ENCODE measurements at places on chromosomes 7 and 10.

DNA sequence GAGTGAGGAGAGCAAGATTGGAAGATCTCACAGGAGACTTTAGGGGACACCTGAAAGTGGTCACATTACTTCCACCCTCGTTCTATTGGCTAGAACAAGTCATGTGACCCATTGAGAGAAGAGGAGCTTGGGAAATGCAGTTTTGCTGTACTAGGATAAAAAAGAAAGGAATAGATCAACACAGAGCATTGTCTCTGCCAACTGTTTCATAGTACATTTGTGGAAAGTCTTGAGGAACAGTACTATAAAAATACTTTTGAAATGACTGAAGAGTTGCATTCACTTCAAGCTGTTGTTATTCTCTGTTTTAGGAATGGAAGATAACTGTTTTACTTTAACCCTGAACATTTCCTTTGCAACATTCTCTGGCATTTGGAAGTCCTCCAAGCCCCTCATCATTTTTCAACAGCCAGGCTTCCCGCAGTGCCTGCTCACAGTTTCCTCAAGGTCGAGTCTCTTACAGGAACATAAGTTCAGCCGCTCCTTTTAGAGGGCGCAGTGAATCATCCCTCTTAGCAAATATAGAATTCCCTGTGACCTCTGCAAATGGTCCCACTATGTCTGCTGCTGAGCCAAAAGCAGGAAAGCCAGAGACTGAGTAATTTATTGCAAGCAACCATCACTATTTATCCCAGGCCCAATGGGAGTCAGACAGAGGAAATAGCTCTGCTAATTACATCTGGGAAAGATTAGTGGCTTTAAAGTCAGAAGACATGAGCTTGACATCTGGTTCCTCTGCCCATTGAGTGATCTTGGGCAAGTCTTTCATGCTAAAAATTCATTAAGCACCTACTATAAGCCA is 40.7 kb downstream of the MRPL32 start:
- DNase-seq = peak; percentile 93

GRCh38 chr10:54587971-54588370 is 213.1 kb downstream of the PCDH15 start:
- no peak for DNase-seq

GRCh38 chr7:18013936-18014335 is 13.7 kb downstream of the PRPS1L1 start:
- DNase-seq = peak; percentile 82

DNA sequence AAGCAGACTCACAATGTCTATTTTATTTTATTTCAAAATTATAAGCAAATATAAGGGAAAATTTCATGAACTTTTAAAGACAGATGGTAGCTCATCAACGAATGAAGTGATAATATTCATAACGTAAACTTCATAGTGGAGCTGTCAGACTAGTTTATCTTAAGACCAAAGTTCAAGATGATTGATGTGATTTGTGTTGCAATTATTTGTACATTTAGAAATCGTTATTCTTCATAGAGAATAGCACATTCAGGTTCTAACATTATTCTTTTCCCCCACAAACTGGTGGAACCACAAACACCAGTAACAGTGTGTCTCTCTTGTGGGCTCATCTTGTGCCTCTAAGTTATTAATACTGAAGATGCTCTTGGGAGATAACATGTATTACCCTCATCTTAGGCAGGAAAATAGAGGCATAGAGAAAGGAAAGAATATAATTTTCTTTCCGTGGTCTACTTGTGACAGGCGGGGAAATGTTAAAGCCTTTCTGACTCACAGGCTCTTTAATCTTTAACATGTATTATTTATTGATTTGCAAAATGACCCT is 37.0 kb downstream of the CCSER2 start:
- DNase-seq = no peak

DNA sequence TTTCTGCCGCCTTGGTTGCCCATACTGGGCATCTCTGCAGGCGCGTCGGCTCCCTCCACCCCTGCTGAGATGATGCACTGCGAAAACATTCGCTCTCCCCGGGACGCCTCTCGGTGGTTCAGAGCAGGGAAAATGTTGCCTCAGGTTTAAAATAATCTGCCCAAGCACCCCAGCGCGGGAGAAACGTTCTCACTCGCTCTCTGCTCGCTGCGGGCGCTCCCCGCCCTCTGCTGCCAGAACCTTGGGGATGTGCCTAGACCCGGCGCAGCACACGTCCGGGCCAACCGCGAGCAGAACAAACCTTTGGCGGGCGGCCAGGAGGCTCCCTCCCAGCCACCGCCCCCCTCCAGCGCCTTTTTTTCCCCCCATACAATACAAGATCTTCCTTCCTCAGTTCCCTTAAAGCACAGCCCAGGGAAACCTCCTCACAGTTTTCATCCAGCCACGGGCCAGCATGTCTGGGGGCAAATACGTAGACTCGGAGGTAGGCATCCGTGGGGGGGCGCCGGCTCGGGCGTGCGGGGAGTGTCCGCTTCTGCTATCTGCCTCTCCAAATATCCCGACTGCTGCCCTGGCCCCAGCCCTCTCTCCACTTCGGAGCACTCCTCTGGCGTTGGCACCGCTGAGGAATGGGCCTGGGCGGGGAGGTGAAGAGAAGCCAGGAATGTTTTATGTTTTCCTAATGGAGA is at the start of gene CAV1:
Gene CAV1 (plus strand): TSS at position 428 of the 689 bp plus-strand sequence. CDS start 27 bp downstream, at position 455.
- DNase-seq = peak; percentile 98

- DNase-seq = no peak
These were observed 553 bp downstream of the DNAJC30 start for GRCh38 chr7:73682745-73683055.

GRCh38 chr10:95579835-95580535 is 18.8 kb upstream of the SORBS1 start:
- DNase-seq = no peak

GRCh38 chr7:92655346-92655884 is 65.2 kb upstream of the FAM133B start:
- no peak for DNase-seq

GRCh38 chr7:150756166-150756565 is 18.9 kb downstream of the GIMAP5 start:
- no peak for DNase-seq

DNA sequence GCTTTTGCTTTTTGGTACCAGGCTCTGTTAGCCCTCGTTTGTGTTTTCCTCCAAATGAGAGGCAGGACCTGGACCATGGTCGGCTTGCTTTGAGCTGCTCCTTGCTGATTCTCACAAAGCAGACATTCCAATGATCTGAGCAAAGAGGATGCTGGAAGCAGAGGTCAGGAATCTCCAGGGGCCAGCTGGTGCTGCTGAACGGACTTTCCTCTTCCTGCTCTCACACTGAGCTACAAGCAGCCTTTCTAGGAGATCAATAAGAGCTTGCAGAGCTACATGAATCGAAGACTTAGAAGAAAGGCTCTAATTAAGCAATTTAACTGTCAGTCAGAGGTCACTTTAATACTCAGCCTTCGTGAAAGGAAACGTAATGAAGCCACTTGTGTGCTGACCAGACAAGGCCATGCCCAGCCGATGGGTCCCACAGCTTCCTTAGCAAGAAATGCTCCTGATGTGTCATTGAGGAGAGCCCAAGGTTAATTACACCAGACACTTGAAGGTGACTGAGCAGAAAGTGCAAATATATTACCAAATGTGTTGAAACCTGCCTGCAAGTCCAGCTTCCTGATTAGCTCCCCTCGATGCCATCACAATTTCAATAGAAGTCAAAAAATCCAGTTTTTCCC is 151.3 kb upstream of the RSU1 start:
- peak; percentile 94 for DNase-seq

DNA sequence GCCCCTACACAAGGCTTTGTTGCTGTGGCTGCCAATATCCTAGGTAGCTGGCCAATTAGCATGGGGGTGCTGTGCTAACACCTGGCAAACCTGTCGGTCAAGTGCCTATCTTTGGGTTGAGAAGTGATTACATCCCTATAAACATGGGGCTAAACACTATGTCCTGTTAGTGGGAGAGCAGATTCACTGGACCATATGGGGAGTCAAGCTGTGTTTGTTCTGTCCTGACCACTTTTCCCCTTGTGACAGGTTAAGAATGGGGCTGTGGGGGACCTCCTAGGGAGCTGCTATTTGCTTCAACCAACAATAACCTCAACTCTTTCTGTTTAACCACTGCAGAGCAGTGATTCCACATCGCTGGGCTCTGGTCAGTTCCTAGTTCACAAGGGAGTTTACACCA is 151.5 kb upstream of the AOAH start:
- no peak for DNase-seq

DNA sequence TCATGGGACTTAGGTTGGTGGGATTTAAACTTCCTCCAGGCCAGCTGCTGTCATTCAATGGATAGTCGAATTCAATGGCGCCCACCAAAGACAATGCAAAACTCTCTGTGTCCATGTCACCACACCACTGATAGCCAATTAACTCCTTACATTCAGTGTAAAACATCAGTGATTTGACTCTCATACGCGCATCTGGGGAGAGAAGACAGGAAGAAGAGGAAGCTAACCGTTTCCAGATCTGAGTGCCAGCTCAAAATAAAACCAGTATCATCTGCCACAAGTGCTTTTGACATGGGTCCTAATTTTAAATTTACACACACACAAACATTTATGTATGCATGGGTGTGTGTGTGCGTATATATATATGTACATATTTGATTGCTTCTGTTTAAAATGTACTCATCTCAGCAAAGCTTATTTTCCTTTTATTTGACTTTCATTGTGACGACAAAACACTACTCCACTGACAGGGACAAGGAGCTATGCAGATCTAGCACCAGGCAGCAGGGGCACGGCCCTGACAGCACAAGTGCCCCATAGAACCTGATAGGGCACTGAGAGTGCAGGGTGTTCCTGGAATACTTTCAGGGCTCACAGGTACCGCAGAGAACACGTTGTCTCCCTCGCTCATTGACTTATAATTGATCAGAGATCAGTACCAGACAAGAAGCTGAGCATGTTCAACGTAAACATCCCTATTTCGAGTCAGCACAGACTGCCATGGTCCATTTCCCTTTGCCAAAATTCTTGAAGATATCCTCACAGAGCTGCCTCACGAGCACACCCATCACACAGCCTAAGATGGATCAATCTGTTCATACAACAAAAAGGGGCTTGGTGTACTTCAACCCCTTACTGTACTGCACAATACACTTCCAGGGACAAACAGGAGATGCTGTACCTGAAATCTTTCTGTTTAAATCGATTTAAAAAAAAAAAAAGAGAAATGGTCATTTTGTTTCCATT is 176.1 kb downstream of the COBL start:
- no peak for DNase-seq

DNA sequence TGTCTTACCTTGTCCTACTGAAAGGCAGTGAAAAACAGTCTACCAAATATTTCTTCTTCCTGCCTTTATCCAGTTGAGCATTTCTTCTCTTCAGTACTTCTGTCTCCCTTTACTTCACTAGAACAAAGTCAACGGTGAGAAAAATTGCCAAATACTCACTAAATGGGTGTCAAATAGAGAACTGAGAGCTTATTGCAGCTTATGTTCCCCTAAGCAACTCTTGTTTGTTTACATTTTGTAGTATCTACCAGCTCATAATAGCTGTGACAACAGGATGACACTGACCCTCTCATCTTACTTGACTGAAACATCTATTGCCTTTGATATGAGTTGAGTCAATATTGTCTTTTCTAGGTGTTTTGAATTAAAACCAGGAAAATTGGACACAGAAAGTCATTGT is 327.9 kb upstream of the SORCS1 start:
- DNase-seq = no peak

- peak; percentile 58 for DNase-seq
These were observed 45.4 kb downstream of the SLC13A1 start for GRCh38 chr7:123154231-123154860.

GRCh38 chr7:71868797-71869196 is 543.3 kb downstream of the CALN1 start:
- DNase-seq = no peak

DNA sequence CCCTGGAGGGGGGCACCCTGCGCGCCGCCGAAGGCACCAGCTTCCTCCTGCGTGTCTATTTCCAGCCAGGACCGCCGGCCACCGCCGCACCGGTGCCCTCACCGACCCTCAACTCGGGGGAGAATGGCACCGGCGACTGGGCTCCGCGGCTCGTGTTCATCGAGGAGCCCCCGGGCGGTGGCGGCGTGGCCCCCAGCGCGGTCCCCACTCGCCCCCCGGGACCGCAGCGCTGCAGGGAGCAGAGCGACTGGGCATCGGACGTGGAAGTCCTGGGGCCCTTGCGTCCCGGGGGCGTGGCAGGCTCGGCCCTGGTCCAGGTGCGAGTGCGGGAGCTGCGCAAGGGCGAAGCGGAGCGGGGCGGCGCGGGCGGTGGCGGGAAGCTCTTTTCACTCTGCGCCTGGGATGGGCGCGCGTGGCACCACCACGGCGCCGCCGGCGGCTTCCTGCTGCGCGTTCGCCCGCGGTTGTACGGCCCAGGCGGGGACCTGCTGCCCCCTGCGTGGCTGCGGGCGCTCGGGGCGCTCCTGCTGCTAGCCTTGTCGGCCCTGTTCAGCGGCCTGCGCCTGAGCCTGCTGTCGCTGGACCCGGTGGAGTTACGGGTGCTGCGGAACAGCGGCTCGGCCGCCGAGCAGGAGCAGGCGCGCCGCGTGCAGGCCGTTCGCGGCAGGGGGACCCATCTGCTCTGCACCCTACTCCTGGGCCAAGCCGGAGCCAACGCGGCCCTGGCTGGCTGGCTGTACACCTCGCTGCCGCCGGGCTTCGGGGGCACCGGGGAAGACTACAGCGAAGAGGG is 594 bp downstream of the CNNM1 start:
- DNase-seq = peak; percentile 46

DNA sequence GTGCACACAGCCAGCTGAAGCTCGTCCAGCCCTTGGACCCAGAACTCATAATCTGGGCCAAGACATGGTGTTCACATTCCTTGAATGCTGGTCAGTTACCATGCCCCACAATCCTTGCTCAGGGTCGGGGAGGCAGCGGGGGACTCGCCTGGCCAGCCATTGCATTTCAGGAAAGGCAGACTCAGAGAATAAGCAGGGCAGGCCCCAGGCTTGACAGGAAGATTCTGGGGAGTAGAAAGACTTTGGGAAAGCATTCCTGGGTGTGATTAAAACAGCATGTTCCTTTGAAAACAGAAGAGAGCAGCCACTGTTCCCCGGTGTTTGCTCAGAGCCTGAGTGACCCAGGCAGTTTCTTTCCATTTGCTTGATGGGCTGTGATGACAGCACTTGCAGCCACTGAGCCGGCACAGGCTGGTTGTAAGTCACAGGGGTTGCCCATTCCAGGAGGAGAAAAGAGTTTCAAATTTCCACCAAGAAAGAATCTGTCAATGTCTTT is 473.7 kb downstream of the TYW1 start:
- DNase-seq = no peak

GRCh38 chr7:156897673-156898072 is 4.7 kb upstream of the LMBR1 start:
- peak; percentile 72 for DNase-seq

DNA sequence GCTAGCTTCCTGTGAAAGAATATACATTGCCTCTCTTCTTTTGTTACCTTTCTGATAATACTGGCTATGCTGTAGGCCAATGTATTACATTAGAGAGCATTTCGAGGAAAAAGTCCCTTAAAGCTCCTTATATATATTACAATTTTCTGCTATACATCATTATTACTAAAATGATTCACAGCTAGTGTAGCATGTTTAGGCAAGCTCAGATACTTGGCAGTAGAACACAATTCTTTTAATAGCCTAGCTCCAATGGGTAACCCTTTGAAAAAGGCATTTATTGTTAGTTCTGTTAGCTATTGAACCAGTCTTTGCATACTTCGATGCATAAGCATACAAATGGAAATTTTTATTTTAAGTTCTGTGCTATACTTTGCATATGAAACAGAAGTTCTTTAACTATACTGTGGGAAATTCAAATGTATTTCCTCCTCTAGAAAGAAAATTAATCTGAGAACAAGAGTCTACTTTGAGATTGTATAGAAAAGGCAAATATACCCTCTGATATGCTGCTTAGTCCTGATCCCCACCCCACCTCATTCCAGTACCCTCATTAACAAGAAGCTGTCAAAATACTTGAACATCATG is 55.6 kb upstream of the SKAP2 start:
- DNase-seq = no peak

GRCh38 chr10:7659560-7659959 is 7.2 kb downstream of the ITIH5 start:
- DNase-seq = peak; percentile 27
